ENCODE measurements at places on chromosomes 3 and 15.

DNA sequence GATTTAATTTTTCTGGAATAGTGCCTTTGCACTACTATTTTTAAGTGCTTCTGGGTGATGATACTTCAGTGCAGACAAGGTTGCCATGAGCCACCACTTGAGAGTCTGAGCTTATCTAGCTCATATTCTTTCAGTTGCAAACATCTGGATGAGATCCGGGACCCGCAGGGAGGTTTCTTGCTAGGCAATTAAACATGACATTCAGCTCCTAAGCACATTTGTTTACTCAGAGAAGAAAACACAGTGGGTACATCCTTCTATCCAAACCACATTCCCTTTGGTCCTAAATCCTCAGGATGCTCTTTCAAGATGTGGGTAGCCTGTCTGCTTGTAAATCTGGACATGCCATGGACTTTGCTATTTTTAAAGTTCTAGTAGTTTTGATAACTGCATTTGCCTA is 12.0 kb downstream of the PLSCR1 start:
- no peak for DNase-seq
- H3K4me3 ChIP-seq = no peak overlapping the region
- H3K27ac ChIP-seq = no peak overlapping the region
- H3K4me1 ChIP-seq = no peaks in the 10 kb centered on the region
- H3K27me3 ChIP-seq = no peaks in the 10 kb centered on the region

DNA sequence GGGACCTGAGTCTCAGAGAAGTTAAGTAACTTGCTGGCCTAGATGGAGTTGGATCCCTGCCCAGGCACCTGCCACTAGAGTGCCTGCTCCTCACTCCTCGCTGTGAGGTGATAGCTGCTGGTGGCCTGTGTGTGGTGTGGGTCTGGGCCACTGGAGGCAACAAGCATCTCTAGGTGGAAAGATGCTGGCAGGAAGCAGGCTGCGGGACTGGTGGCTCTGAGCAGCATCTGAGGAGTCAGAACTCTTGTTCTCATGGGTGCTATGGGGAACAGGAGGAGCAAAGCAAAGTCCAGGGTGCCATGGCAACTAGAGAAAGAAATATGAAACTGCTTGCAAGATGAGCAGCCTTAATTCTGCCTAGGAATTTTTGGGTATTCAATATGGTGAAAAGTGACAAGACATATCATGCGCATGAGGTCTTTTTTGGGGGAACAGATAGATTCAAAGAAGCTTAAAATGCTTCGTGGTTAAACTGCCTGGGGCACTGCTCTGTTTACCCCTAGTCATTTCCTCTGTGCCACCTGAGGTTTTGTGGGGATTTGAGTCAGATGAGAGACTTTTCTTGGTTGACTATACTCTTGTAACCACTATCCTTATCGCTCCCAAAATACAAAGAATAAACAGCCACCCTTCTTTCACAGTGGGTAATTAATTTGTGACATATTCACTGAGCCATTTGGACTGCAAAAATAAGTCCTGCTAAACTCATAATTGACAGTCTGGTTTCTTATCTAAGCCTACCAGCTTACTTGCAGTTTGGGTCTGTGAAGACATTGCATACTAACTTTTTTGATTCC is 50.3 kb downstream of the MED12L start:
- peaks cover 12% of the 10 kb centered on the region for H3K4me1 ChIP-seq
- no peaks in the 10 kb centered on the region for H3K27me3 ChIP-seq
- DNase-seq = peak; percentile 69
- no peaks in the 10 kb centered on the region for H3K36me3 ChIP-seq

GRCh38 chr3:74139648-74140047 is 474.8 kb downstream of the CNTN3 start:
- no peak for DNase-seq
- no peak overlapping the region for H3K4me3 ChIP-seq
- no peak overlapping the region for H3K27ac ChIP-seq
- no peaks in the 10 kb centered on the region for H3K4me1 ChIP-seq

GRCh38 chr3:76643623-76644304 is 396.1 kb upstream of the ROBO2 start:
- no peak for DNase-seq
- H3K27ac ChIP-seq = no peak overlapping the region
- no peaks in the 10 kb centered on the region for H3K27me3 ChIP-seq
- no peaks in the 10 kb centered on the region for H3K4me1 ChIP-seq

DNA sequence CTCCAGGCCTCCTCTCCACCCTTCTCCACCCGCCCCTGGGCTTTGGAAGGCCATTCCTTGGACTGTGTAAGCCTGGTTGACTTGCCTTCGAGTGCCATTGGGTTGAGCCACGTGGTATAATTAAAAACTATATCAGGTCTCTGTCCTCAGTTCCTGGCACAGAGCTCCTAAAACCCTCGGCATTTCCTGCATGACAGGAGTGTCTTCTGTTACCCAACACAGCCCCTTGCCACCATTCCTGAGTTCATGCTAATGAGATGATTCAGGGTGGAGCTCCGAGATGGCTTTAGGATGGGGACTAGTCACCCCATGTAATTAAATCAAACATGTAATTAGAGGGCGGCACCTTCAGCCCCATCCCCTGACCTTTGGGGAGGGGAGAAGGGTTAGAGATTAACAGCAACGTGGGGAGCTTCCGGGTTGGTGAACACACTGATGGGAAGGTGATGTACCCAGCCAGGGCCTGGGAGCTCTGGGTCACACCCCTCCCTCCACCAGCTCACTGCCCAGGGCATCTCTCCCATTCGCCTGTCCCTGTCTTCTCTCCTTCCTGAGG is 256.4 kb downstream of the FAM43A start:
- H3K27me3 ChIP-seq = no peaks in the 10 kb centered on the region
- no peaks in the 10 kb centered on the region for H3K36me3 ChIP-seq
- no peak overlapping the region for H3K4me3 ChIP-seq
- H3K27ac ChIP-seq = no peak overlapping the region

GRCh38 chr3:16309558-16309957 is 44.5 kb downstream of the OXNAD1 start:
- peak overlapping the region; percentile 59 for H3K27ac ChIP-seq
- H3K36me3 ChIP-seq = peaks cover 15% of the 10 kb centered on the region
- H3K4me3 ChIP-seq = no peak overlapping the region
- H3K27me3 ChIP-seq = no peaks in the 10 kb centered on the region
- H3K4me1 ChIP-seq = peaks cover 98% of the 10 kb centered on the region

DNA sequence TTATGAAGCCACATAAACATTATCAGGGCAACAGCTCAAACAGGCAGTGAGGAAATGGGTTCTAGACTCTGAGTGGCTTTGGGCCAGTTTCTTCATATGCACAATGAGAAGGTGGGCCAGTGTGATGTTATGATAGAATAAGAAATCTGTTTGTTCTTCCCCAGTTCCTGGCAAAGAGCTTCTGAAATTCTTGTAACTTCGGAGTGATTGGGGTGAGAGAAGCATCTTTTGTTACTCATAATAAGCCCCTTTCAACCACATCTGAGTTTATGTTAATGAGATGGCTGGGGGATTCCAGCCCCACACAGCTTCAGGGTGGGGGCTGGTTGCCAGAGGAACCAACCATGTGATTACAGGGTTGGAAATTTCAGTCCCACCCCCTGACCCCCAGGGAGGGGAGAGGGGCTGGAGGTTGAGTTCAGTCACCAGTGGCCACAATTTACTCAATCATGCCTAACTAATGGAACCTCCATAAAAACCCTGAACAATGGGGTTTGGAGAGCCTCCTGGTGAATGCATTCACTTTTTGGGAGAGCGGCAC is 57.0 kb upstream of the FRMD4B start:
- H3K27ac ChIP-seq = no peak overlapping the region
- DNase-seq = no peak
- no peak overlapping the region for H3K4me3 ChIP-seq

DNA sequence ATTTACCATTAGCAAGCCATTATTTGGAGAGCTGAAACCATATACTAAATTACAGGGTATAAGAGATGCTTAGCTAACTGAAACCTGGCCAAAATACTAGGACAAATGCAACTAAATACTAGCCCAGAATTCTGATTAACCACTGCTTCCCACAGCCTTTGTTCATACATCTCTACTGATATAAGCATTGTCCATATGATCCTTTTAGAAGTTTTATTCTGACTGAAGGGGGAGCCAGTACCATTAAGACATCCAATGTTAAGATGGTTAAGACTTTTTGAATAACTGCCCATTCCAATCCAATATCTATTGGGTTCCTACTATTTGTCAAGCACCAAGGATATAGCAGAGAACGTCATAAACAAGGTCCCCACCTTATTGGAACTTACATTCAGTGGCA is 421.3 kb downstream of the FOXP1 start:
- H3K4me3 ChIP-seq = no peak overlapping the region
- no peak overlapping the region for H3K27ac ChIP-seq
- no peaks in the 10 kb centered on the region for H3K27me3 ChIP-seq

- no peaks in the 10 kb centered on the region for H3K36me3 ChIP-seq
- H3K4me3 ChIP-seq = no peak overlapping the region
- DNase-seq = no peak
- H3K4me1 ChIP-seq = no peaks in the 10 kb centered on the region
These were observed 114.8 kb upstream of the ATP2B2 start for GRCh38 chr3:10619989-10620832.

DNA sequence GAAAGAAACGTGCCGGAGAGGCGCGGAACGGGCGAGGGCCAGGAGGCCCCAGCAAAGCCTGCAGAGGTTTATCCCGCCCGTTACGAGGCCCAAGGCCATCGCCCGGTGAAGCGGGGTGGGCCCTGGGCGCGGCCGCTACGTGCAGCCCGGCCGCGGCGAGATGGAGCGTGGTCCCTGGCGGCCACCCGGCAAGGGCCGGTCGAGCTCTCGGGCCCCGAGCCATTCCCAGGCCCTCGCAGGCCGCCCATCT is 1.1 kb downstream of the PKM start:
- no peaks in the 10 kb centered on the region for H3K27me3 ChIP-seq
- peak overlapping the region; percentile 96 for H3K27ac ChIP-seq
- H3K4me3 ChIP-seq = peak overlapping the region; percentile 20
- peaks cover 3% of the 10 kb centered on the region for H3K36me3 ChIP-seq
- H3K4me1 ChIP-seq = peaks cover 53% of the 10 kb centered on the region
- no peak for DNase-seq

DNA sequence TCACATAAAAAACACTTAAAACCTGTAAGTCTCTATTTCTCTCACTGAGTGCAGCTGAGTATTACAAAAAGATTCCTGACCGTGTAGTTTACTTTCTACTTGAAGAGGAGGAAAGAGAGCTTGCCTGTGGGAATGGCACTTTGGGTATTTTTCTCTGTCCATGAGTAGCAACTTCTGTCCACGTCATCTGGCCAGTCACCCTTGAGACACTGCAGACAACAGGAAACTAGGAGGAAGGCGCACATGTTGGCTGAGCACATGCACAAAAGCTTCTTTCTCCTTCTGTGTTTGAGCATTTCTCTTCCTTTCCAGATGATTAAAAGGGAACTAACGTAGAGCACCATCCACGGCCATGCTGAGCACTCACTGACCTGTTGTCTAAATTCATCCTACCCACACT is 19.7 kb downstream of the STARD5 start:
- H3K4me1 ChIP-seq = peaks cover 74% of the 10 kb centered on the region
- peaks cover 95% of the 10 kb centered on the region for H3K36me3 ChIP-seq
- no peaks in the 10 kb centered on the region for H3K27me3 ChIP-seq
- no peak for DNase-seq
- no peak overlapping the region for H3K4me3 ChIP-seq

DNA sequence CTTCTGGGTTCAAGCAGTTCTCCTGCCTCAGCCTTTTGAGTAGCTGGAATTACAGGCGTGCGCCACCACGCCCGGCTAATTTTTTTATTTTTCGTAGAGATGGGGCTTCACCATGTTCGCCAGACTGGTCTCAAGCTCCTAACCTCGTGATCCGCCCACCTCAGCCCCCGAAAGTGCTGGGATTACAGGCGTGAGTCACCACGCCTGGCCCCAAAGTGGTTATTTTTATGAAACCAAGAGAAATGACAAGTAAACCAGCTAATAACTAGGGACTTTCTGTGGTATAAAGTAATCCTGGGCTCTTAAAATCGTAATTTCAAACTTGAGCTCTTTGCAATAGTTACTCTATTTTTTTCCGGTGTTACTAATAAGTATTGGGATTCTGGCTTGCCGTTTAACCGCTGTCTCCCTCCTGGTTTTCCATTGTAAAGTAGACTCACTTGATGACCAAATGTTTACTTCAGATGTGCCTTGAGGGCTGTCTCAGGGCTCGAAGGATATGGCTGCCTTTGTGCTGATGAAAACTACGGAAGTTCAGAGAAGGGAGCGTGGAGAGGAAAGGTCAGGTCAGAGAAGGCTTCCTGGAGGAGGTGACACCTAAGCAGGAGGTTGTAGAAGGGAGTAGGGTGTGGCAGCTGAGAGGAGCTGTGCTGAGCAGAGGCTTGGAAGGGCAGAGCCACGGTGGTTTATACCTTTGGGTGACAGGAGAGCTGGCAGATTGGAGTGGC is 4.2 kb downstream of the ZSCAN2 start:
- no peaks in the 10 kb centered on the region for H3K36me3 ChIP-seq
- H3K4me1 ChIP-seq = peaks cover 25% of the 10 kb centered on the region
- no peak overlapping the region for H3K4me3 ChIP-seq
- no peaks in the 10 kb centered on the region for H3K27me3 ChIP-seq
- peak overlapping the region; percentile 17 for H3K27ac ChIP-seq

- no peaks in the 10 kb centered on the region for H3K36me3 ChIP-seq
- H3K4me3 ChIP-seq = no peak overlapping the region
- no peaks in the 10 kb centered on the region for H3K4me1 ChIP-seq
- H3K27me3 ChIP-seq = no peaks in the 10 kb centered on the region
These were observed 136.6 kb downstream of the TGFBR2 start for GRCh38 chr3:30742796-30743619.

DNA sequence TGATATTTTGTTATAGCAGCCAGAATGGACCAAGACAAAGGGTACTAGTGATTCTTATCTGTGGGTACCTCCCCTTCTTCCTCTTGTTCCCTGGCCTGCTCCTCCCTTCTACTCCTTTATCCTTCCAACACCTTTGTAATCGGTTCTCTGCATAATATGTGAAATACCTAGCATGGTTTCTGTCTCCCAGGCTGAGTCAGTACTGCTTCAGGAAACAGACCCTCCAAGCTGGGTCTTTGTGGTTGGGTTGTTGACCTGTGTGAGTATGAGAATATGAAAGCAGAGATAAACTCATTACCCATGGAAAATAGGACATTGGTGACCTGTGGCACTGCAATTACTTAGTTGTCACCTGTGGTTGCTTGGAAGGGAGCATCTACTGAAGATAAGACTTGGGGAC is 69.3 kb upstream of the KLF13 start:
- no peaks in the 10 kb centered on the region for H3K36me3 ChIP-seq
- no peak overlapping the region for H3K4me3 ChIP-seq
- DNase-seq = no peak
- no peaks in the 10 kb centered on the region for H3K27me3 ChIP-seq
- peaks cover 10% of the 10 kb centered on the region for H3K4me1 ChIP-seq

GRCh38 chr3:178277605-178278004 is 258.6 kb upstream of the KCNMB2 start:
- no peak for DNase-seq
- no peaks in the 10 kb centered on the region for H3K27me3 ChIP-seq
- H3K27ac ChIP-seq = no peak overlapping the region
- no peaks in the 10 kb centered on the region for H3K36me3 ChIP-seq
- H3K4me1 ChIP-seq = no peaks in the 10 kb centered on the region
